ENCODE measurements at places on chromosomes 1 and 21.
A peak's percentile ranks its signal among the peaks of the same experiment; 100 is the strongest.

GRCh38 chr1:101262630-101263348 is 26.0 kb downstream of the S1PR1 start:
- peak; percentile 48 for DNase-seq

DNA sequence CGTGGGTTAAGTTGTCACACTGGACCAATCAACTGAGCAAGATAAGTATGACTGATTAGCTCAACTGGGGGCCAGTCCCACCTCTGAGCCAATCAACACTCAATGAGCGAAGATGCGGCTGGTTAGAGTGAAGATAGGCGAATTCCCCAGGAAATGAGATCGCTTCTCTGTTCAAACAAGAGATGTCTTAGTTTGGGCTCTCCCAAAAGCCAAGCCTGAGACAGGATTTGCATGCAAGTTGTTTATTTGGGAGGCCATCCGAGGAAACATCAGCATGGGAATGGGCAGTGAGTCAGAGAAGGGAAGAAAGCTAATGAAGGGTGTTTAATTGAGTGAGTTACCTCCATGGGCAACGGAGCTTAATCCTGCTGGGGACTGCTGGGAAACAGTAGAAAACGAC is 4.9 kb upstream of the GJB5 start:
- no peak for DNase-seq

GRCh38 chr1:1173061-1173792 is 453 bp upstream of the TTLL10 start:
- DNase-seq: no peak

DNA sequence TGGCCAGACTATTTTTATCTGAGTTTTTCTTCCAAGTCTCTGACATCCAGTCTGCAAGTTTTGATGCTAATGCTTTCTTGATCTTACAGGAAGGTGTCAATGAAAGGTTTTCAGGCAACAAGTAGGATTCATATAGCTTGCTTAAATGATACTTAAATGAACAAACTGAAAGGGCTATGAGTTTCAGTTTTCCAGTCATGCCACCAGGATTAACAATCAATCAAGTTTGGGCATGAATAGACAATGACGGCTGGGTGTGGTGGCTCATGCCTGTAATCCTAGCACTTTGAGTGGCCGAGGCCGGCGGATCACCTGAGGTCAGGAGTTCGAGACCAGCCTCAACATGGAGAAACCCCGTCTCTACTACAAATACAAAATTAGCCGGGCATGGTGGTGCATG is 34.3 kb upstream of the SLC16A1 start:
- DNase-seq: no peak

GRCh38 chr1:162629651-162630050 is 2.6 kb upstream of the DDR2 start:
- DNase-seq: no peak

DNA sequence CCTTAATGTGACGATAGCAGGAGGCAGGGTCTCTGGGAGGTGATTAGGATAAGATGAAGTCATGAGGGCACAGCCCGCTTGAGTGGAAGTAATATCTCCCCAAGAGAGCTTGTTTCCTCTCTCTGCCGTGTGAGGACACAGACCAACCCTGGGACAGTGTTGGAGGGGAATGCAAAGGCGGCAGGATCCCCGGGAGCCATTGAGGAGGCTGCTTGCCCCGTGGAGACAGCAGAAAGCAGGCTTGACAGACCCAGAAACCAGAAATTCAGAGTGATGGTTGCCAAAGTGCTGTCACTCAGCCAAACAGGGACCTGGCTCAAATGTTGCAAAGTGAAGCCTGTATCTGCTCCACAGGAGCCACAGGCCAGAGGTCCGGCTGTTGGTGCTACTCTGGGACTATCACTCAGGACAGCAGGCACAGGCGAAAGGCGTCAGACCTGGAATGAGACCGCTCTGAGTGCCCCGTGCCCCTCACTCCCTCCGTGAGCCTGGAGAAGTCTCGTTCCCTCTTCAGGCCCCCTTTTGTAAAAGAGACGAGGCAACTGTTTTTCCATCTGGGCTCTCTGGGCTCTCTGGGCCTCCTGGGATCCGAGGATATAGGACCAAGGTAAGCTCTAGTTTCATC is 96.6 kb upstream of the VANGL1 start:
- DNase-seq: no peak

- DNase-seq: no peak
Measured at GRCh38 chr21:27422435-27422834, 455.5 kb upstream of the ADAMTS5 start.

DNA sequence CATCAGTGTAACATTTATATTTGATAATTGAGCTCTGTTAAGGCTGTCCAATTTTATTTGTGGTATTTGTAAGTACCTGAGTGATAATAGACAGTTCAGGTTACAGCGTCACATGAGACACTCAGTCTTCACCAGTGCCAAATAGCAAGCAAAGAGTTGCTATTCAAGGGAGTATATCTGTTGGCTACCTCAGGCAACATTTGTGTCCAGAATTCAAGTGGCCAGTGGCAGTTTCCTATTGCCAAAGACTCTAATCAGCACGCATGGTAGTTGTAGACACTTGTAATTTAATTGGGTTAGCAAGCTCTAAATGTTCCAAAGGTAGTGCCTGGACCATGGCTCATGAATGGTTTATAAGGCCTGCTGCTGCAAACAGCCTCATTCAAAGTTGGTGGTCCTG is 1524.3 kb upstream of the B3GALT2 start:
- no peak for DNase-seq

DNA sequence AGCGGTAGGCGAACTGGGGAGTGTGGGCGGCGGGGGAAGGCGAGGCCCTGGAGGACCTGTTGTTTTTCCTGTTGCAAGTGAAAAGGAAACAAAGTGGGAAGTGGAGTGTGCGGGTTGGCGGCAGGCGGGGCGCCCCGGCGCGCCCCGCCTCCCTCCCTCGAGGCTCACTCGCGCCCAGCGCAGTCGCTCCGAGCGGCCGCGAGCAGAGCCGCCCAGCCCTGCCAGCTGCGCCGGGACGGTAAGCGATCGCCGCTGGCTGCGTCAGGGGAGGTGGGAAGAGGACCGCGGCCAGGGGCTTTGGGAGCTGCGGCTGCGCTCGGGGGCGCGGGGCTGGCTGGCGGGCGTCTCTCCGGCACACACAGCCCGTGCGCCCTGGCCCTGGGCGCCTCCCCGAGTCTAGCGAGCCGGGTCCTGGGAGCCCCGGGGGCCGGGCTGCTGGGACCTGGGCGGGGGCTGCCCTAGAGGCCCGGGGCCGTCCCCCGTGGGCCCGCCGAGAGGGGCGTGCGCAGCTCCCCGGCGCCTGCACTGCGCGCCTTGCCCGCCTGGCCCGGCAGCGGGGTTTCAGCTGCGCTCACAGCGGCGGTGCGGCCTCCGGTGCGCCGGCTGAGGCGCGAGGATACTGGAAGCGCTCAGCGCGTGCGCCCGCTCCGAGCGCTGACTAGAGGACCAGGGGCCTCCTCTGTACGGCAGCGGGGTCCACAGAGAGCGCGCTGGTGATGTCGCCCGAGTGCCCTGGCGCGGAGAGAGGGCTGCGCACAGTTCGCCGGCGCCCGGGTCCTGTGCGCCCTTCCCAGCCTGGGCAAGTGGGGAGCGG is at the start of gene PIK3CD:
Gene PIK3CD, plus strand, starts transcription at position 167 of the 814 bp plus-strand sequence. CDS start 58,725 bp downstream, outside the sequence.
- peak; percentile 38 for DNase-seq

DNA sequence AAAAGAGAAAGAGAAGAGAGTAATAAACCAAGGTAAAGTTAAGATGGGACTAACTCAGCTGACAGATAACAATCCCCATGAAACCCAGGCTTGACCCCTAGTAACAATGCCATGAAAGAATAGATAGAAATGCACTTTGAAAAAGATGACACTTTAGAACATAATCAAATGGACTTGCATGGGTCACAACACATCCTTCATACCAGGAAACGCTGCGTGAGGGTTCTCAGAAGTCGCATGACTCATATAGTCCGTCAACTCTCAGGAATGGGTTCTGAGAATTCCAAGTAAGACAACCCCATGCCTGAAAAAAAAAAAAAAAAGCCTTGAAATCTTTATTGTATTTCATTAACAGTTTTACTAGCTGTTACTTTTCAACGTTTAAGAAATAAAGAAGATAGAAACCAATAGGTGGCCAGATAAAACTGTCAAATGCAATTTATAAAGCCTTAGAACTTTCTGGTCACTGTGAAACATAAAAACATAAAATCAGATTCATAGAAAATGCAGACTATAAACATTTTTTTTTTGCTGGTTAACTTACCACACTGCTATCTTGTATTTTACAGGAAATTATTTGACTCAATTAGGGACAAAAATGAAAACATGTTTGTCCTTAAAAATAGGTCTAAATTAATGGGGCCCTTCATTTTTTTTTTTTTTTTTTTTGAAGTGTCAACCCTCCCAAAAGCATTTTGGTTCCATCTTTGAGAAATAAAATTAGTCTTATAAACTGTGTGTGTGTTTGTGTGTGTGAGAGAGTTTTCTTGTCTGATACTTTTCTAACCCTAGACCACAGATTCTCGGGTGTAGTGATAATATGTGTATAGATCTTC is 202.1 kb downstream of the NCAM2 start:
- no peak for DNase-seq

- DNase-seq: no peak
Measured at GRCh38 chr21:26423511-26423910, 149.6 kb downstream of the CYYR1 start.

DNA sequence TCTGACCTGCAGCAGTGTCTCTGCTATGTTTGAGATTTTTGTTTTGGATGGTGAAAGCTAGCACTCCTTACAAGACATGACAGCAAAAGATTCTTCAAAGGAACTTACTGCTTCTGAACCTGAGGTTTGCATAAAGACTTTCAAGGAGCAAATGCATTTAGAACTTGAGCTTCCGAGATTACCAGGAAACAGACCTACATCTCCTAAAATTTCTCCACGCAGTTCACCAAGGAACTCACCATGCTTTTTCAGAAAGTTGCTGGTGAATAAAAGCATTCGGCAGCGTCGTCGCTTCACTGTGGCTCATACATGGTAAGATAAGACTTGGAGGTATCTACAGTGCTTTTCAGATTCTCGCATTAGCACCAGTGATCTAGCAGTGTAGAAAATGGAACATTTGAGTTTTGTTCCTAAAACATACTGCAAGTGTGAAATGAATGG is 200.2 kb downstream of the PDE4B start:
- no peak for DNase-seq

DNA sequence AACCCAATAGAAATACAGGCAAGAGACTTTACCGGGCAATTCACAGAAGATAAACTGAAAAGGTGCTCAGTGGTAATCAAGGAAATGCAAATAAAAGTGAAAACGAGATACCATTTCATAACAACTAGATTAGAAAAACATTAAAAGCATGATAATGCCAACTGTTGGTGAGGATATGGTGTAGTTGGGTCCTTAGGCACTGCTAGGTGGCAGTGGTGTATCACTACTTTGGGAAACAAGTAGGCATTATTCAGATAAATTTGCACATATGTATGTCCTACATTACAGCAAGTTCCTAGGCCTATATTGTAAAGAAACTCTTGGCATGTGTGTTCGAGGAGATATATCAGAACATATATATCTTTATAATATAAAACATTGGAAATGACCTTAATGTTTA is 31.0 kb downstream of the AZIN2 start:
- DNase-seq: peak; percentile 28

GRCh38 chr1:243288062-243288461 is 32.2 kb downstream of the SDCCAG8 start:
- no peak for DNase-seq

- no peak for DNase-seq
Measured at GRCh38 chr1:56830052-56830451, 10.8 kb upstream of the FYB2 start.

DNA sequence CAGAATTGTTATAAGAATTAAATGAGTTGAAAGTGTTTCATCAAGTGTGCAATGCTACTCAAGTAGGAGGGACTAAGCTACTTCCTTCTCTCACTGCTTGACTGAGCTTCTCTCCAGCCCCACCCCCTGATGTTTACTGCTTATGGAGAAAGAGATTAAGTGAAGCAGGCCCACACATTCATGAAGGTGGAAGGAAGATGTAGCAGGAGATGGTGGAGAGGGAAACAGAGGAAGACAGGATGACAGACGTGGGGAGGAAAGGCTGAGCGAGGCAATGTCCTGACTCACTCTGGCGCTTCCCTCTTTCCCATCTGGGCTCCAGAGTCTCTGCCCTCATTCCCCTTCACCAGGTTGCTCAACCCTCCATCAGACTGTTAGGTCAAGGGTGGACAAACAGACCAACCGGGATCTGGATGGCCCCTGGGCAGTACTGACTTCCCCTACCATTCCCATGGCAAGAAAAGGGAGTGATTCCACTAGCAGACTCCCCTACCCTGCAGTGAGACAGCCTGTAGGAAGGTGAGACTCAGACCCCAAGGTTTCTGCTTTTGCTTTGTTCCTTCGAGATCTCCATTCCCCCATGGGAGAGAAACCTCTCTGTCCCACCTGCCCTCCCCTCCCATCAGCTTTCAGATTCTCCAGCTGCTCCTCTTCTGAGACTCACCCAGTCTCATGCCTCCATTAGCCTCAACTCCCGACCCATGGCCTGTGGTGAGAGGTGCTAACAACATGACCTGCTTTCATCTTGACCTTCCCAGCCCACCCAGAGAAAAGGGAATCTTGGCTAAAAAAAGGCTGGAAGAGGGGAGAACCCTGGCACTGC is 3.1 kb upstream of the ARHGEF2 start:
- peak; percentile 57 for DNase-seq

DNA sequence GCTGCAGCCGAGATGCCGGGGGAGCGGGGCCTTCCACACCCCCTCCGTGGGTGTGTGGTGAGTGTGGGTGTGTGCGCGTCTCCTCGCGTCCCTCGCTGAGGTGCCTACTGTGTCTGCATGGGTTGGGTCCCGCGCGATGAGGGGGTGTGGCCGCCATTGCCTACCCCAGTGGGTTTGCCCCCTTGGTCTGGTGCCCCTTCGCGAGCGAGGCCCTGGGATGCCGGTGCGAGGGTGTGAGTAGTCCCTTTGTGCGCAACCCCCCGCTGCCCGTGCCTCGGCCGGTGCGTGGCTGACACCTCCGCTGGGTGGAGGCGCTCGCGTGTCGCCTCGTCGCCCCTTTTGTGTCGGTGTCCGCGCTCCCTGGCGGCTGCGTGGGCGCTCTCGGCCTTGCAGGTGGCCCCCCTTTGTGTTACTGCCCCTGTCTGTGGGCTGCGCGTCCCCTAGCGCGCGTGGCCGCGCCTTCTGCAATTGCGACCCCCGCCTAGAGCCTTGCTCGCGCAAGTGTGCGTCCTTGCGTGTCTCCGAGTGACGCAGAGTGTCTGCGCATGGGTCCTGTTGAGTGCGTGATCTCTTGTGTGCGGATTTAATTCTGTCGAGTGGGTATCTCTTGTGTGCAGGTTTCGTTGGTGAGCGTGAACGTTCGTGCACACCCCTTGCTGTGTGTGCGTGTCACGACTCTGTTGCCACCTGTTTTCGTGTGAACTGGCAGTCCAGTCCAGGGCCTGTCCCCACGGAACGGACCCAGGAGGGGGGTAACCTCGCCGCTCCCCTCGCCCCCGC is 553 bp downstream of the TTC3 start:
- DNase-seq: peak; percentile 67

DNA sequence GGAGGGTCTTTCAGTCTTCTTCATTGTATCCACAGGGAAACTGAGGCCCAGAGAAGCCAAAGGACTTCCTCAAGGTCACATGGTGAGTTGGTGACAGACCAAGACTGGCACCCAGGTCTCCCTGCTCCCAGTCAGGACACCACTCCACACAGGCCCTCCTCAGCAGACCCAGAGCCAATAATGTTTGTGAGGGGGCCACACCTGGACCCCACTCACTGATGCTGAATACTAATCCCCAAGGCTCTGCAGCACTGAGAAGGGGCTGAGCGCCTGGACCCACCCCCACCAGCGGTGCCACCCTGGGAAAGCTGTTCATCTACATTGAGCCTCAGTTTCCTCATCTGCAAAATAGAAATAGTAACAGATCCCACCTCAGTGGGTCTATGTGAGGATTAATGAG is 79.5 kb downstream of the GLIS1 start:
- DNase-seq: no peak
